CD4-positive, alpha-beta T cell treated with Interleukin-4 for 1 hour (primary cell): ENCODE measurements at places on chromosomes 5 and 9.
A peak's percentile ranks its signal among the peaks of the same experiment; 100 is the strongest.

DNA sequence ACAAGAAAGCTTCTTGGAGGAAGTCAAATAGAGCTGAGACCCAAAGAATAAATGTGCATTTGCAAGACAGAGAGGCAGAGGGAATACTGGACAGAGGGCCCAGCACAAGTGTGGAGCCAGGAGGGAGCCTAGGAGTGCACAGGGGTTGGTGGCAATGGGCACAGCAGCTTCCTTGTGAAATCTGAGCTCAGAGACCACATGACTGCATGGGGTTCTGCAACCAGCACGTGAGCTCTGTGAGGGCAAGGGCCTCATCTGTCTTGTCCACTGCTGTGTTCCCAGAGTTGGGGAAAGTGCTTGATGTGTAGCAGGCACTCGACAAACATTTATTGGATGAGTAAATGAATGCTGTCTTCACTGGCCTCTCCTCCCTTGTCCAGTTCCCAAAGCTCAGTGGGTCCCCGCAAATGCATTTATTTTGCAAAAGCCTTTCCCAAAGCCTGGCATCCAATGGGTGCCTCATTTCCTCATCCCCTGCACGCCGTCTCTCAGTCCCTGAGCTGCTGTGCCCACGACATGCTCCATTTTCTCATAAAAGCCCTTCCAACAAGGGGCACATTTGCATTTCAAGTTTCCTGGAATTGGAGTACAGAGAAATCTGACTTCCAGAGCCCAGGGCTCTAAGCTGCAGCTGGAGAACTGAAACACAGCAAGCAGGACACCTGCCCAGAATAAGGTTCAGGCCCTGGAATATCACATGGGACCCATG is 58.5 kb downstream of the KCNIP1 start:
- DNase-seq = no peak

DNA sequence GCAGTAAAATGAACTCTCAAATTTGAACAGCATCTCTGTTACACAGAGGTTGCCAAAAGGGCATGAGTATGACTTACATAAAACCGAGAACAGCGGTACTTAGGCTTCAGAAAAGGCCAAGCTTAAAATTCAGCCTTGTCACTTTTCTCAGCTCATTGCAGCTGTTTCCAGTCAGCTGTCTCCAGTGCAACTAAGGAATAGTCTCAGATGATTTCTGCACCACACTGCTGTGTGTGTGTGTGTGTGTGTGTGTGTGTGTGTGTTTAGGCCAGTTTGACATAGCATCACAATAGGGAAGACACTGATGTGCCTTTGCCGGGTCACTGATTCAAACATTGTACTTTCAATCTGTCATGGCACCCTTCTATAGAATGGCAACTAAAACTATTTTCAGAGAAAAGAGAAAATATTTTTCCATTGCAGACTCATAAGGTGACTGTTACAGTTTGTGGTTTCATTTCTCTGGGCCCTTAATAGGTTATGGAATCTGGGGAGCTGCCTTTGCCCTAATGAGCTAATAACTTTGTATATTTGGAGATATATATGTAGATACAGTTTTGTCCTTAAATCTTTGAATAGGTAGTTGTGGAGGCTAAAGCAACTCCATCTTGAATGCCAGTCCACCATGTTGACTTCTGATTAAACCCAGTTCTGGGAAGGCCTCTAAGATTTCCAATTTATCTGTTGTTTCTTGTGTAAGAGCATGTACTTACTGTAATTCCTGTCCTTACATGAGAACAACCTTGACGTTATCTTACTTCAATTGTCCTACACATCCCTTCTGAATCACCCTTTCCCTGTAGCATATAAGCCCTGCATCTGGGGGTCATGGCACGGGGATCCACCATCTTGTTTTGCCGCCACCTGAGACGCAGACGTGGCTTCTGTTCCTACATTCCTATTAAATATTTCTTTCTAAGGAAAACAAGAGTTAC is 4.5 kb downstream of the LSM11 start:
- no peak for DNase-seq

DNA sequence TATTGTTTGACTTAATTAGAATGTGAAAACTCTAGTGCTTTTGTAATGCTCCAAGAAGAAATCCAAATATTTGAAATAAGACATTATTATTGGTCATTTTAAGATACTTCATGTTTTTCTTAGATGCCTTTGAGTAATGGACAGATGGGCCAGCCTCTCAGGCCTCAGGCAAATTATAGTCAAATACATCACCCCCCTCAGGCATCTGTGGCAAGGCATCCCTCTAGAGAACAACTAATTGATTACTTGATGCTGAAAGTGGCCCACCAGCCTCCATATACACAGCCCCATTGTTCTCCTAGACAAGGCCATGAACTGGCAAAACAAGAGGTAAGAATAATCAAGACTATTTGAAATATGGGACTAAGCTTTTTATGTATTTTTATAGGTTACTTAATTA is 69.2 kb upstream of the SREK1 start:
- DNase-seq = no peak

GRCh38 chr9:35903049-35903448 is 3.0 kb upstream of the HRCT1 start:
- peak; percentile 44 for DNase-seq

GRCh38 chr5:175752826-175753535 is 95.1 kb downstream of the HRH2 start:
- DNase-seq = no peak
